Upper lobe of right lung (tissue), 1 donor: ENCODE measurements at places on chromosomes 4 and X. TPM values are rescaled to one million over a fixed set of nuclear protein-coding genes. Genes with fewer than 3 reads are reported as not detected.

DNA sequence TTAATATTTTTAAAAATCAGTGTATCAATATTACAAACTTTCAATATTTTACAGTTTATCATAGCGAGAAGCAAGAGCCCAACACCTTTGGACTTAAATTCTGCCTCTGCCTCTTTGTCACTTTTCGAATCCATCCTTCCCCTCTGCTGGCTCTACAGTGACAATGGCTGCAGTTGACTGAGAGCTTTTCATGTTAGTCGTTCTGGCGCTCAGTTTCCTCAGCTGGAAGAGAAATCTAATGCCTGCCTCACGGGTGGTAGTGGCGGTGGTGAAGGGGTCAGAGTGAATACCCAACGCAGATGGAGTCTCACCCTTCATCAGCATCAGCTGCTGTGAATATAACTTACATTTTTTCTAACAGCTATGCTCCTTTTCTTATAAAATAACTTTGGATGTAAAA lies 144.8 kb downstream of the NWD2 start:
- no peaks in the 10 kb centered on the region for H3K4me1 ChIP-seq
- no peak overlapping the region for H3K4me3 ChIP-seq
- no peaks in the 10 kb centered on the region for H3K27me3 ChIP-seq
- DNase-seq, result no peak

Gene SMIM31
- not detected for total RNA-seq

DNA sequence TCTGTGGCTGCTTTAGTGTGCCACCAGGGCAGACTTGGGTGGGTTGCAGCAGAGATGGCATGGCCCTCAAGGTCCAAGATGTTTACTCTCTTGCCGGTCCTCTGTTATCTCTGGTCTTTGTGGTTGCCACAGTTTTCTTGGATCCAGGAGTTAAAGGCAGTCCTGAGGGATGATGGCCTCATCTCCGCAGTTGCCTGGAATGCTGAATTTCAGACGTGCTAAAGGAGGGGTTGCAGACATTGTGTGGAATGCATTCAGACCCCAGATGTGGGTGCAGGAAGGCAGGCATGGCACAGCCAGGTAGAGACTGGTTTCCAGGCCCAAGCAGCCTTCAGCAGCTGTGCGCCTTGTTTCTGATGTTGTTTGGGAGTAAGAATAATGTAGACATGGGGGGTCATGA lies 64.4 kb downstream of the TBL1X start:
- H3K4me3 ChIP-seq, result no peak overlapping the region
- no peaks in the 10 kb centered on the region for H3K36me3 ChIP-seq

DNA sequence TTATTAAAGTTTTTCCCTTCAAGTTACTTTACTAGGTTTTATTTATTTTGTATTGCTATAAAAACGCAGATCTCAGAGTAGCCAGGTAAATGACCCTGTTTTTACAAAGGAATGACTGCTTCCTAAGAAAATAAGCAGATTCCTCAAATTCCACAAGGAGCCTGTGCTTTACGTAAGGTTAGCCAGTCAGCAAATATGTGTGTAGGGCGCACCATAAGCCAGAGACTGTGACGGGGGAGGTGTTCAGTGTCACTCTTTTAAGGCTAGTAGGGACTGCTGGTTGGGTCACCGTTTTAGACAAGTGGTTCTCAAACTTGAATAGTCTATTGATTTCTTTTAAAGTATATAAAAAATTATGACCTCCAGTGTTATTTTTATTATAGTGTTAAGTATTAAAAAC lies 119.9 kb downstream of the ANK2 start:
- no peak overlapping the region for H3K4me3 ChIP-seq
- DNase-seq, result no peak
- no peaks in the 10 kb centered on the region for H3K4me1 ChIP-seq
- no peak overlapping the region for H3K27ac ChIP-seq

Gene CRLF2
- 1.2 TPM for total RNA-seq

- H3K27ac ChIP-seq, result no peak overlapping the region
- DNase-seq, result no peak
- H3K4me3 ChIP-seq, result no peak overlapping the region
- H3K4me1 ChIP-seq, result no peaks in the 10 kb centered on the region
- no peaks in the 10 kb centered on the region for H3K36me3 ChIP-seq
- H3K27me3 ChIP-seq, result no peaks in the 10 kb centered on the region
These were observed 68.7 kb downstream of the PAK3 start for GRCh38 chrX:111164728-111165127.

DNA sequence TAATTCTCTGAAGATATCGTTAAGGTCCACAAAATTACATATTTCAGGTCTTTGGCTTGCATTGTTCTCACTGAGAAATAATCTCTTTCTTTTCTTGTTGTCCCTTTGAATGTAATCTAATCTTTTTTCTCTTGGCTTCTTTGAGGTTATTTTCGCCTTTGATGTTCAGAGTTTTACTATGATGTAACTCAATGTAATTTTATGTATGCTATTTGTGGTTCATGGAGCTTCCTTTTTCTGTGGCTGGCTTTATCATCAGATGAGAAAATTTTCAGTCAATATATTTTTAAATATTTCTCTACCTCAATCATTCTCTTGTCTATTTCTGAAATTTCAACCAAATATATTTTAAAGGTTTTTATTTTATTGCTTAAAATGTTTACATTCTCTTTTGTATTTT lies 672.2 kb downstream of the TRAM1L1 start:
- no peaks in the 10 kb centered on the region for H3K4me1 ChIP-seq
- no peaks in the 10 kb centered on the region for H3K27me3 ChIP-seq
- no peak overlapping the region for H3K27ac ChIP-seq
- no peak for DNase-seq
- H3K36me3 ChIP-seq, result no peaks in the 10 kb centered on the region
- H3K4me3 ChIP-seq, result no peak overlapping the region

DNA sequence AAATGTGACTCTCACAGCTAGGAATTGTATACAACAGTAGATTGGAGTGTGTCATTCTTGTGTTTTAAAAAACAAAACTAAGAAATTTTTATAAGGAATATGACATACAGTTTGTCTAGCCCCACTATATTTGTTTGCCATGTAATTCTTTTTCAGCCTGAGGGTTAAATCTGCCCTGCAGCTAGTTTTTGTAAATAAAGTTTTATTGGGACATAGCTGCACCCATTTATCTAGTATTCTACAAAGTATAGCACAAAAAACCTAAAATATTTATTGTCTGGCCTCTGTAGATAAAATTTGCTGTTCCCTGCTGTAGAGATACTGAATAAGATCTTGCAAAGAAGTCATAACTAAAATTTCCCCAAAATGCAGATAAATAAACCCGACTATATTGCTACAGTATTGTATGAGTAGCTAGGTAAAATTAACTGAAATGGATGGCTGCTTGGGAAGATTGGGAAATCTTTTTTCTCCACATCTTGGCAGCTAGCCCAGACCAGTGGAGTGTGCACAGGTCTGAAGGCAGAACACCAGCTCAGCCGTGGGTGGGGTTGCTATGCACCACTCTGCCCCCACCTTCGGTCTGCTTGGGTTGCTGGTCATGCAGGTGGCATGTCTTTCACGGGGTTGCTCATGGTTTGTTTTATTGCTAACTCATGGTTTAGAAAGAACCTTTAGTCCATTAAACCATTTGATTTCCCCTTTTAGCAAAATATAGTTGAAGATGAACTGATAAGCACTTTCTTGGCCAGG lies 127.9 kb downstream of the KLHL8 start:
- H3K36me3 ChIP-seq, result peaks cover 39% of the 10 kb centered on the region
- no peak overlapping the region for H3K4me3 ChIP-seq
- peaks cover 21% of the 10 kb centered on the region for H3K4me1 ChIP-seq
- H3K27me3 ChIP-seq, result no peaks in the 10 kb centered on the region
- DNase-seq, result peak; percentile 89
